ENCODE measurements at places on chromosomes 11 and 22.

DNA sequence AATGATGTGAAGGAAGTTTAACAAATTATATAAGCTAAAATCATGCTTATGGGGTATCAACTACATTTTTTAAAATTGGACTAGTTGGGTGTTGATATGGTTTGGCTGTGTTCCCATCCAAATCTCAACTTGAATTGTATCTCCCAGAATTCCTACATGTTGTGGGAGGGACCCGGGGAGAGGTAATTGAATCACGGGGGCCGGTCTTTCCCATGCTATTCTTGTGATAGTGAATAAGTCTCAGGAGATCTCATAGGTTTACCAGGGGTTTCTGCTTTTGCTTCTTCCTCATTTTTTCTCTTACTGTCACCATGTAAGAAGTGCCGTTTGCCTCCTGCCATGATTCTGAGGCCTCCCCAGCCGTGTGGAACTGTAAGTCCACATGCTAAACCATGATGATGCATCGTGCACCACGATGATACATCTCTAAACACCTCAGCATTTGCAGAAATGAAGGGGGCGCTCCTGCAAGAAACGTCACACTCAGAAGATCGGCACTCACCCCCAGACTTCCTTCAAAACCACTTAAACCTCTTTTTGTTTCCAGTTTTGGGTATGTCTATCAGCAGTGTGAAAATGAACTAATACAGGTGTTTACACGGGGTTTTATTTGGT lies 340.0 kb downstream of the SHANK2 start:
- no peak for DNase-seq

- DNase-seq, result no peak
Observed at GRCh38 chr22:33111491-33111890, 53.3 kb upstream of the SYN3 start.

DNA sequence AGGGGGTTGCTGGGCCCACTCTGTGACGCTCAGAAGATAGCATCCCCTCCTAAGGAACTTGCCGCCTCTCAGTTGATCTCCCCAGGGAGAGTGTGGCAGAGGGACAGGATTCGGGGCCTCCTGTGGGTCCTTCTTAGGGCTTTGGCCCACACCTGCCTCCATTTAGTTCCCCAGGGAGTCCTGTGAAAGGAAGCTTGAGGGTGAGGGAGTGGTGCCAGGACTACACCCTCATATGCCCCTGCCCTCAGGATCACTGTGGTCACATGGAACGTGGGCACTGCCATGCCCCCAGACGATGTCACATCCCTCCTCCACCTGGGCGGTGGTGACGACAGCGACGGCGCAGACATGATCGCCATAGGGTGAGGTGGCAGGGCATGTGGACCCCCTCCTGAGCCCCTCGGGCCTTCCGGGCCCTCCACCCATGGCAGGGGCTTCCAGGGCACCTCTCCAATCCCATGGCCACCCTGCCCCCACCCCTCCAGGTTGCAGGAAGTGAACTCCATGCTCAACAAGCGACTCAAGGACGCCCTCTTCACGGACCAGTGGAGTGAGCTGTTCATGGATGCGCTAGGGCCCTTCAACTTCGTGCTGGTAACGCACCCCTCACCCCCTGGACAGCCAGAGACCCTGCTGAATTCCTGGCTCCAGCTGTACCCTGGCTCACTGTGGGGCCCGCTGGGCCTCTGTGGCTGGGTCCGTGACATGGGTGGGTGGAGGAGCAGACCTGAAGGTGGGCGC lies 3.5 kb downstream of the INPP5J start:
- no peak for DNase-seq

GRCh38 chr11:95702526-95702925 lies 87.1 kb downstream of the FAM76B start:
- no peak for DNase-seq

DNA sequence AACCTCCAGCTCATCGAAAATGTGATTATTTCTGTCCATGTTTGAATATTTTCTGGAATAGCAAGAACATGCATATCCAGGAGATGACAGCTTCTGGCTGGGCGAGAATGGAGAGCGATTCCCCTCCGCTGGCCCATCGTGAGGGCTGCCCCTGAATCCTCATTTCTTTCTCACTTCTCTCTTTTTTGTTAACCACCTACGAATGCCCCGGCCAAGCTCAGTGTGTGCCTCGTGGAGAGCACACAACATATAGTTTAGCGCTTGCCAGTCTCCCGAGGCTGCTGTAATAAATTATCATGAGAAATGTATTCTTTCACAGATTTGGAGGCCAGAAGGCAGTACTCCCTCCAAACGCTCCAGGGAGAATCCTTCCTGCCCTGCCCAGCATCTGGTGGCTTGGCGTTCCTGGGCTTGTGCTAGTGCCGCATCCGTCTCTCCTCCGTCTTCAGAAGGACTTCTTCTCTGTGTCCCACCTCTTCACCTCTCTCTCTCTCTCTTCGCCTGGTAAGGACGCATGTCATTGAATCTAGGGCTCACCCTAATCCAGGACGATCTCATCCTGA lies 1306.0 kb downstream of the TBC1D22A start:
- no peak for DNase-seq

GRCh38 chr11:133745791-133746190 lies 99.5 kb downstream of the SPATA19 start:
- no peak for DNase-seq

GRCh38 chr11:3675971-3676370 lies 4.8 kb upstream of the CHRNA10 start:
- no peak for DNase-seq

DNA sequence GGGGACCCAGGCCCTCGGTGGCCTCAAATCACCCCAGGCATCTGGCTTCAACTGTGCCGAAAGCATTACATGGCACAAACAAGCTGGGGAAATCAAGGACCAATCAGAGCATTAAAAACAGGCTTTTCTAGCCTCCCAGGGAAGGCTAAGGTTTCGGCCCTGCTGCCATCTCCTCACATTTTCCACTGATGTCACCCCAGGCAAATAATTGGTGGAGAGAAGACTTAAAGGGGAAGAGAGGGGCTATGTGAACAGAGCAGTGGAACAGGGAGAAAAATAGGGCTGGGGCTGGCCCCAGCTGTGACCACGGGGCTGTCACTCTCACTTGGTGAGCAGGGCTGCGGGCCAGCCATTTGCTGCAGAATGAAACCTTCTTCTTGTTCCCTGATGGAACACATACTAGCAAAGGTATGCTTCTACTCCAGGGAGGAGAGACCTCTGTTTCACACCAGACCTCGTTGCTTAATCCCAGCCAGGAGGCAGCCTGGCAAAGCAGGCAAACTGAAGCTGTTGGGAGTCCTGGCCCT lies 581.3 kb downstream of the SOX6 start:
- DNase-seq, result no peak

GRCh38 chr11:97078443-97078842 lies 688.6 kb downstream of the JRKL start:
- no peak for DNase-seq

GRCh38 chr11:76131142-76131541 lies 75.2 kb downstream of the WNT11 start:
- DNase-seq, result no peak

GRCh38 chr11:72524711-72525110 lies 90.4 kb upstream of the CLPB start:
- no peak for DNase-seq
